Lower lobe of right lung (tissue), 2 donors: ENCODE measurements at places on chromosomes 13 and 19.

GRCh38 chr13:113124211-113124970 is 1.8 kb downstream of the F10 start:
- no peak overlapping the region for H3K27ac ChIP-seq
- H3K4me3 ChIP-seq = no peak overlapping the region
- H3K4me1 ChIP-seq = no peaks in the 10 kb centered on the region

GRCh38 chr13:101757446-101758039 is 305.1 kb downstream of the ITGBL1 start:
- no peak for DNase-seq
- H3K27me3 ChIP-seq = no peaks in the 10 kb centered on the region
- no peaks in the 10 kb centered on the region for H3K36me3 ChIP-seq
- H3K4me3 ChIP-seq = no peak overlapping the region
- no peaks in the 10 kb centered on the region for H3K4me1 ChIP-seq

GRCh38 chr19:56995303-56995702 is 124.5 kb upstream of the USP29 start:
- H3K27me3 ChIP-seq = no peaks in the 10 kb centered on the region
- no peaks in the 10 kb centered on the region for H3K36me3 ChIP-seq
- H3K27ac ChIP-seq = no peak overlapping the region
- no peaks in the 10 kb centered on the region for H3K4me1 ChIP-seq

GRCh38 chr19:46132508-46133100 is 8.1 kb upstream of the IGFL3 start:
- no peak for DNase-seq
- H3K4me3 ChIP-seq = no peak overlapping the region
- H3K4me1 ChIP-seq = peaks cover 18% of the 10 kb centered on the region
- peak overlapping the region; percentile 49 for H3K27ac ChIP-seq
- no peaks in the 10 kb centered on the region for H3K36me3 ChIP-seq

- H3K27ac ChIP-seq = peak overlapping the region; percentile 85
- H3K4me3 ChIP-seq = peak overlapping the region; percentile 45
- peaks cover 14% of the 10 kb centered on the region for H3K36me3 ChIP-seq
- H3K27me3 ChIP-seq = no peaks in the 10 kb centered on the region
- peaks cover 60% of the 10 kb centered on the region for H3K4me1 ChIP-seq
- DNase-seq = peak; percentile 89
Measured at GRCh38 chr19:3398114-3398899, 31.9 kb downstream of the NFIC start.

GRCh38 chr13:90866006-90866405 is 481.5 kb upstream of the MIR17HG start:
- no peak overlapping the region for H3K4me3 ChIP-seq
- peaks cover 14% of the 10 kb centered on the region for H3K4me1 ChIP-seq
- H3K27ac ChIP-seq = no peak overlapping the region
- no peaks in the 10 kb centered on the region for H3K27me3 ChIP-seq

DNA sequence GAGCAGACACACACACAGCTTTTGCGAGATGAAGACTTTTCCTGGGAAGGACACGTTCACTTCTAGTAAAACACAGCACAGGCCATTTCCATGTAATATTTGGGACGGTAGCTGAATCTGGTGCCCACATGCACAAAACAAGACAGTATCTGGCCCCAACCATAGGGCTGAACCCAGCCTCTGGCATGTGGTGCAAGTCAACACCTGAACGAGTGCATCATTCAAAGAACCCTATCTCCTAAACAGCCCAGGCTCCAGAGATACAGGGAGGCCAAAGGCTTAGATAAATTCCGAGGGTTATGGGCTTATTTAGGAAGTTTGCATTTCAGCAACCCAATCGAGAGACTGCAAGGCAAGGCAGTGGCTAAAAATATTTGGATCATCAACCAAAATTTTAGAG is 2.7 kb upstream of the TFDP1 start:
- H3K4me3 ChIP-seq = no peak overlapping the region
- H3K4me1 ChIP-seq = peaks cover 14% of the 10 kb centered on the region
- no peak overlapping the region for H3K27ac ChIP-seq
- no peaks in the 10 kb centered on the region for H3K27me3 ChIP-seq
- no peak for DNase-seq
- H3K36me3 ChIP-seq = peaks cover 7% of the 10 kb centered on the region

DNA sequence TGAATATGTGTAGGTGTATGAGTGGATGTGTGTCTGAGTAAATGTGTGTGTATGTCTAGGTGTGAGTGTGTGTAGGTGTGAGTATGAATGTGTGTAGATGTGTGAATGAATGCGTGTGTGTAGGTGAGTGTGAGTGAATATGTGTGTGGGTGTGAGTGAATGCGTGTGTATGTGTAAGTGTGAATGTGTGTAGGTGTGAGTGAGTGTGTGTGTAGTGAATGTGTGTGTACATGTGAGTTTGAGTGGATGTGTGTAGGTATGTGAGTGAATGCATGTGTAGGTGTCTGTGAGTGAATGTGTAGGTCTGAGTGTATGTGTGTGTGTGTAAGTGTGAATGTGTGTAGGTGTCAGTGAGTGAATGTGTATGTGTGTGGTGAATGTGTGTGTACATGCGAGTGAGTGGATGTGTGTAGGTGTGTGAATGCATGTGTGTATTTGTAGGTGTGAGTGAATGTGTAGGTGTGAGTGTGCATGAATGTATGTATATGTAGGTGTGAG is 201.0 kb upstream of the ZNF536 start:
- no peak overlapping the region for H3K27ac ChIP-seq
- no peak overlapping the region for H3K4me3 ChIP-seq
- no peaks in the 10 kb centered on the region for H3K36me3 ChIP-seq
- H3K4me1 ChIP-seq = no peaks in the 10 kb centered on the region
- no peak for DNase-seq
- H3K27me3 ChIP-seq = peaks cover 4% of the 10 kb centered on the region

- peaks cover 9% of the 10 kb centered on the region for H3K4me1 ChIP-seq
- DNase-seq = no peak
- H3K27me3 ChIP-seq = peaks cover 65% of the 10 kb centered on the region
Measured at GRCh38 chr19:2302319-2303210, 5.4 kb downstream of the LINGO3 start.

- no peaks in the 10 kb centered on the region for H3K27me3 ChIP-seq
- H3K27ac ChIP-seq = peak overlapping the region; percentile 86
- H3K36me3 ChIP-seq = no peaks in the 10 kb centered on the region
Measured at GRCh38 chr13:114130837-114131582, 1.4 kb downstream of the RASA3 start.

GRCh38 chr13:98648141-98648540 is 71.2 kb upstream of the STK24 start:
- H3K36me3 ChIP-seq = no peaks in the 10 kb centered on the region
- H3K4me1 ChIP-seq = peaks cover 17% of the 10 kb centered on the region
- no peak overlapping the region for H3K27ac ChIP-seq
- no peak for DNase-seq

GRCh38 chr13:113959198-113959597 is 14.7 kb downstream of the C13orf46 start:
- no peak for DNase-seq
- H3K4me3 ChIP-seq = no peak overlapping the region
- no peak overlapping the region for H3K27ac ChIP-seq
- H3K4me1 ChIP-seq = no peaks in the 10 kb centered on the region
- H3K27me3 ChIP-seq = no peaks in the 10 kb centered on the region
- no peaks in the 10 kb centered on the region for H3K36me3 ChIP-seq

- no peak overlapping the region for H3K27ac ChIP-seq
- no peaks in the 10 kb centered on the region for H3K4me1 ChIP-seq
- no peak overlapping the region for H3K4me3 ChIP-seq
- H3K27me3 ChIP-seq = no peaks in the 10 kb centered on the region
- no peaks in the 10 kb centered on the region for H3K36me3 ChIP-seq
Measured at GRCh38 chr13:91965511-91965910, 567.1 kb downstream of the GPC5 start.

GRCh38 chr13:30319655-30320054 is 12.3 kb upstream of the KATNAL1 start:
- no peaks in the 10 kb centered on the region for H3K4me1 ChIP-seq
- no peak overlapping the region for H3K4me3 ChIP-seq
- no peaks in the 10 kb centered on the region for H3K27me3 ChIP-seq
- no peaks in the 10 kb centered on the region for H3K36me3 ChIP-seq
- DNase-seq = no peak

GRCh38 chr13:42497798-42498197 is 76.2 kb upstream of the TNFSF11 start:
- DNase-seq = no peak
- no peaks in the 10 kb centered on the region for H3K27me3 ChIP-seq
- H3K4me3 ChIP-seq = no peak overlapping the region
- no peak overlapping the region for H3K27ac ChIP-seq
- no peaks in the 10 kb centered on the region for H3K36me3 ChIP-seq

- H3K36me3 ChIP-seq = no peaks in the 10 kb centered on the region
- peaks cover 23% of the 10 kb centered on the region for H3K4me1 ChIP-seq
- no peak for DNase-seq
Measured at GRCh38 chr13:27638521-27638920, 16.8 kb downstream of the POLR1D start.

DNA sequence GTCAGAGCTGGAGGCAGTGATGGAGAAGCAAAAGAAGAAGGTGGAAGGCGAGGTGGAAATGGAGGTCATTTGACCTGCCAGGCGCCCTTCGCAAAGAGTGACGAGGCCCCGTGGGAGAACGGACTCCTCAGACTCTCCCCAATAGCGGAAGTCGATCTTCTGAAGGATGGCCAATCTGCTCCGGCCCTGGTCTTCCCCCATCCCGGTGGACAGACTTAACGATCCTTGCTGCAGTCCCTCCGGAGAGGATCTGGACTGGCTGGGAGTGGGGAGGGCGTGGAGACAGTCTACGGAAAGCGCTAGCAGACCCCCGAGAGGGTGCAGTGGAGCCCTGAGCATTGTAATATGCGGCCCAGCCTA is 11.9 kb downstream of the EPS8L1 start:
- H3K4me3 ChIP-seq = peak overlapping the region; percentile 51
- DNase-seq = no peak
- peaks cover 35% of the 10 kb centered on the region for H3K27me3 ChIP-seq

DNA sequence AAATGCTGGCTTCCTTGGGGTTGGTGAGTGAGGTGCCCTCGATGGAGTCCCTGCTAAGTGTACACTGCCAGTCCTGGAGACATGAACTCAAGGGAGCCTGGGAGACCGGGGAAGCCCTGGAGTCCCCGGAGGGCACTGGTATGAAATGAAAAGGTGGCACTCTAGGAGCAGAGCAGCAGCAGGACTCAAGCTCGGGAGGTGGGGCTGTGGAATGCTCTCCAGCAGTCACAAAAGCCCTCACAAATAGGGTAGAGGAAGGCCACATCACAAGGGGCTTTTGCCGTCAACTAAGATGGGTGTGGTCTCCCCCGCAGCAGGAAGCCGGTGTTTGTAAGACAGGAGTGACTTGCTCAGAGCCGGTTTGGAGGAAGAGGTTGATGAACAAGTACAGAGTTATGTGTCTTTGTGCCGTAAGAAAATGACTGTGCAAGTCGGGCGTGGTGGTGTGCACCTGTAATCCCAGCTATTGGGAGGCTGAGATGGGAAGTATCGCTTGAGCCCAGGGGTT is 19.3 kb downstream of the CCNE1 start:
- no peak overlapping the region for H3K27ac ChIP-seq
- no peak for DNase-seq

DNA sequence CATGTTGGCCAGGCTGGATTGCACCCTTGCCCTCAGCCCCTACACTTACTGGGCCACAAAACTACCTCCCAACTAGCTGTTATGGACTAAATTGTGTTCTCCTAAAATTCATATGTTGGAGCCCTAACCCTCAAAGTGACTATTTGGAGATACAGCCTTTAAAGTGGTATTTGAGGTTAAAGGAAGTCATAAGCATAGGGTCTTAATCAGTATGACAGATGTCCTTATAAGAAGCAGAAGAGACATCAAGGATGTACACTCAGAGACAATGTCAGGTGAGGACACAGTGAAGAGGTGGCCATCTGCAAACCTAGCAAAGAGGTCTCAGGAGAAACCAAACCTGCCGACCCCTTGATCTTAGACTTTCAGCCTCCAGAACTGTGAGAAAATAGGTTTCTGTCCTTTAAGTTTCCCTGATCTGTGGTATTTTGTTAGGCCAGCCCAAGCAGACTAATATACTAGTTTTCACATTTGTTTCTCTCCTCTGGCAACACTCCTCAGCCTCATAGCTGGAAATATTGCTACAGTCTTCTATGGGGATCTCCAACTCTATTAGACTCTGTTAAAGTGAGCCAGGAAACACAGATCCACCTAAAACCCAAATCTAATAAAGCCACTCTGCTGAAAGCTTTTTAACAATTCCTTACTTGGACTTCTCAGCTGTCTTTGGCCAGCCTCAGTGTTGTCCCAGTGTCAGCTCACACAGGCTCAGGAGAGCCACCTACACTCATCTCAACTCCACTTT is 256.5 kb downstream of the TBC1D4 start:
- H3K4me3 ChIP-seq = no peak overlapping the region
- H3K27me3 ChIP-seq = no peaks in the 10 kb centered on the region
- H3K36me3 ChIP-seq = no peaks in the 10 kb centered on the region
- no peak for DNase-seq
- H3K27ac ChIP-seq = no peak overlapping the region
- H3K4me1 ChIP-seq = no peaks in the 10 kb centered on the region

- no peak for DNase-seq
- H3K4me3 ChIP-seq = no peak overlapping the region
- no peaks in the 10 kb centered on the region for H3K27me3 ChIP-seq
Measured at GRCh38 chr19:36775768-36776167, 3.2 kb upstream of the ZNF850 start.

GRCh38 chr19:51326216-51327065 is 15.0 kb downstream of the IGLON5 start:
- peaks cover 13% of the 10 kb centered on the region for H3K4me1 ChIP-seq
- H3K27ac ChIP-seq = no peak overlapping the region
- H3K36me3 ChIP-seq = no peaks in the 10 kb centered on the region
- H3K4me3 ChIP-seq = no peak overlapping the region

GRCh38 chr19:2902590-2903218 is 2.0 kb downstream of the ZNF57 start:
- no peaks in the 10 kb centered on the region for H3K27me3 ChIP-seq
- peaks cover 6% of the 10 kb centered on the region for H3K4me1 ChIP-seq
- no peak overlapping the region for H3K27ac ChIP-seq
- no peak overlapping the region for H3K4me3 ChIP-seq
- DNase-seq = no peak

GRCh38 chr13:69660155-69660554 is 447.5 kb upstream of the ATXN8OS start:
- H3K27ac ChIP-seq = no peak overlapping the region
- no peak overlapping the region for H3K4me3 ChIP-seq
- no peaks in the 10 kb centered on the region for H3K36me3 ChIP-seq
- DNase-seq = no peak
- no peaks in the 10 kb centered on the region for H3K4me1 ChIP-seq
- H3K27me3 ChIP-seq = no peaks in the 10 kb centered on the region
